ENCODE measurements at places on chromosomes 1 and 21.

- no peak for DNase-seq
Observed at GRCh38 chr1:200128081-200128480, 100.6 kb downstream of the NR5A2 start.

DNA sequence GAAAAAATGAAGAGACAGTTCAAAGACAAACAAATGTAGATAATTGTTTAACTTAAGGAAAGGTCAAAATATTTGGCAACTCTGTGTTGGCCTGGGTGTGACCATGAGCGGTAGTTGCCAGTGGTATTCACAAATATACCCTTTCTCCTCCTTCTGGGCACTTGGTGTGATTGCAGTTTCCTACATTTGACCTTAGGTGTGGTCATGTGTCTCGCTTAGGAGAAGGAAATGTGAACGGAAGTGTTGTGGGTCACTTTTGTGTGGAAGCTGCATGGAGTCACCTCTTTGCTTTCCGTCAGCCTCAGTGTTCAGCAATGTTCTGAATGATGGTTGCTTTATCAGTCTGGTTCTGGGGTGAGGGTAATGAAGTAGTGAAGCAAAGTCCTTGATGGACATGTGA, 3.4 kb upstream of the PCSK9 start:
- peak; percentile 63 for DNase-seq

GRCh38 chr1:52601991-52602855, at the start of gene GPX7:
Gene GPX7, plus strand, starts transcription at chr1:52602371. Its CDS starts 39 bp downstream, at chr1:52602410.
- peak; percentile 36 for DNase-seq

GRCh38 chr1:84889437-84889836, 3.6 kb downstream of the LPAR3 start:
- peak; percentile 77 for DNase-seq

- no peak for DNase-seq
Observed at GRCh38 chr21:15875286-15875685, 145.5 kb downstream of the USP25 start.

GRCh38 chr1:157472056-157472701, 80.1 kb downstream of the FCRL5 start:
- DNase-seq: no peak

DNA sequence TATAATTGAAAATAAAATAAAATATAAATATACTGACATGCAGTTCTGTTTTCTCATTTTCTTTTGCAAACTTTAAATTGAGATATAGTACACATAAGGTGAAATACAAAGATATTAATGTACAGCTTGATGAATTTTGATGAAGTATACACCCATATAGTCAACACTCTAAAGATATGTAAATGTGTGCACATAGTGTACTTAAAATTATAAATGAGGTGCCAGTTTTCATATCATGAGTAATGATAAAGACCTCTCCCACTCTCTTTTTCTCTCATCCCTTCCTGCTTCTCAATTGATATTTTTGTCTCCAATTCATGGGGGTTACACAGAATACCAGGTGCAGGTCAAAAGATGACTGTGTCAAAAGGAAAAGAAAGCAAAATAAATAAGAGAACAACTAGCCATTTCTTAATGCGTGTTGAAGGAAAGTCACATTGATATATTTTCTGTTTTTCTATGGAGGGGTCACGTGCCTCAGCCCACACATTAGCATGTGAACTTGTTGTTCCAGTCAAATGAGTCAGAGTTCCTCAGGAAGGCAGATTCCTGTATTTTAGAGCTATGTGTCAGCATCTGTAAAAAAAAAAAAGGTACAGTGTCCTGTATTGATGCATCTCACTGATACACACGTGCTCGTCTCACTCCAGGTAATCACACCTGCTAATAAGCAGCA, 64.3 kb upstream of the HOOK1 start:
- DNase-seq: peak; percentile 83

- no peak for DNase-seq
Observed at GRCh38 chr1:46400421-46400820, 6.3 kb downstream of the FAAH start.

DNA sequence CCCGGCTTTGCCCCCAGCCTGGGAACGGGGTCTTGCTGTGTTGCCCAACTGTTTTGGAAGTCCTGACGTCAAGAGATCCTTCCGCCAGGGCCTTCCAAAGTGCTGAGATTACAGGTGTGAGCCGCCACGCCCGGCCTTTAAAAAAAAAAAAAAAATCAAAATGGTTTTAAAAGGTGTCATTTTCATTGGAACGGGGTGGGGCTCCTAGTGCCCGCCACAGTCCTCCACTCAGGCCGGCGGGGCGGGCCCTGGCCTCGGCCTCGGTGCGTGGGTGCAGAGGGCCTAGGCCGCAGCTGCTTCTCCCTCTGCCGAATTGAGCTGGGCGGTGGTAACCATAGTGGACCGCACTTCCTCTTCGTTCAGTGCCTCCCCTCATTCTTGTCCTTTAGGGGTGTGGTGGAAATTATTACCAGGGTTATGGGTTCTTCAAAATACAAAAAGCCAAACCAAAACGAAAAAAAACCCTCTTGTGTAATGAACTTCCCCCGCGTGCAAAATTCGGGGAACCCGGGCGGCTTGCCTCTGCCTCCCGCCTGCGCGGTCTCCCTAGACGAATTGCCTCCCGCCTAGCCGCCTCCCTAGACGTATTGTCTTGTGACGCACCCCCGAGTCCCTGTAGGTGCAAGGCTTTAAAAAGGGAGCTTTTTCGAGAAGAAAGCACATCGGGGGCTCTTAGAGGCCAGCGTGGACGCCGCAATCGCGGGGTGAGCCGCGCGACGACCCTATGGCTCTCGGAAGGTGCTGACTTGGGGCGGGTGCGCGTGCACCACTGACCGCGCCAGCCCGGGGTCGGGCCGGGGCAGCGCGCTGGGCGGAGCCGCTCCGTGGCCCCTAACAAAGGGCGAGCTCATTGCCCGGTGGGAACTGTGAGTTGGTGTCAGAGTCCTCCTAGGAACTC, 10.5 kb upstream of the SPEN start:
- DNase-seq: peak; percentile 97

DNA sequence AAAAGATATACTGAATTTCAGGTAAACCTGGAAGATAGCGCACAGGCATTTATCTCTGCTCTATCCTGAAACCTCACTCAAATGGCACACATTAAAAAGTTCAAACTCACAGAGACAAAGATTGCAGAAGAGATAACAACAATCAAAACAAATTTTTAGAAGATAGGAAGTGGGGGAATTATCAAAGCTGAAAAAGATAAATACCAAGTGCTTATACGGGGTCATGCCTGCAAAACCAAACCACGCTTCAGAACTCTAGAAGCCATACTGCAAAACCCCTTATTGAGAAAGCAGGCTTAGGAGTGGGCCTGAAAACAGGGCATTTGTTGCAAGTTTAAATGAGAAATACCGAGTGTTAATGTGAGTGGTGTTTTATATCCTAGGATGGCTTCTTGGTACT, 76.8 kb downstream of the BARHL2 start:
- DNase-seq: no peak

DNA sequence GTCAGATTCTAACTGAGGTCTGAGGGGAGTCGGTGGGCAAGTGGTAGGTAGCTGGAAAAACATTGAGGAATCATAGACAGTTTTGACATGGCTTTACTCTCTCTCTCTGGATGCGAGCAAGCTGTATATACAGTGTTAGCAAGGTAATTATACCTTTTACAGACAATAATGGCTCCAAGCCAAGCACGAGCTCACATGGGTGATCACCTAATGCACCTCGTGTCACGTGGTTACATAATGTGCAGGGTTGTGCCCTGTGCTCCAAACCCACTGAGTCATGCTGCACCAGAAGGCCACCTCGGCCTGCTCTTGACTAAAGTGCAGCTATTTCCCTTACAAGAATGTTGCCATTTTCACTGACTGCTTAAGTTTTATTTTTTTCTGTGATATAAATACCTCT, 7.6 kb upstream of the CLCA2 start:
- DNase-seq: no peak

Data from inflammatory macrophage (primary cell).